Breast epithelium (tissue), 4 donors: ENCODE measurements at places on chromosomes 2 and 18. TPM values are rescaled to one million over a fixed set of nuclear protein-coding genes. Genes with fewer than 3 reads are reported as not detected.

- DNase-seq = no peak
- H3K4me1 ChIP-seq = peaks cover 4% of the 10 kb centered on the region
- no peaks in the 10 kb centered on the region for H3K27me3 ChIP-seq
Observed at GRCh38 chr2:191166756-191167445, 16.1 kb upstream of the STAT4 start.

DNA sequence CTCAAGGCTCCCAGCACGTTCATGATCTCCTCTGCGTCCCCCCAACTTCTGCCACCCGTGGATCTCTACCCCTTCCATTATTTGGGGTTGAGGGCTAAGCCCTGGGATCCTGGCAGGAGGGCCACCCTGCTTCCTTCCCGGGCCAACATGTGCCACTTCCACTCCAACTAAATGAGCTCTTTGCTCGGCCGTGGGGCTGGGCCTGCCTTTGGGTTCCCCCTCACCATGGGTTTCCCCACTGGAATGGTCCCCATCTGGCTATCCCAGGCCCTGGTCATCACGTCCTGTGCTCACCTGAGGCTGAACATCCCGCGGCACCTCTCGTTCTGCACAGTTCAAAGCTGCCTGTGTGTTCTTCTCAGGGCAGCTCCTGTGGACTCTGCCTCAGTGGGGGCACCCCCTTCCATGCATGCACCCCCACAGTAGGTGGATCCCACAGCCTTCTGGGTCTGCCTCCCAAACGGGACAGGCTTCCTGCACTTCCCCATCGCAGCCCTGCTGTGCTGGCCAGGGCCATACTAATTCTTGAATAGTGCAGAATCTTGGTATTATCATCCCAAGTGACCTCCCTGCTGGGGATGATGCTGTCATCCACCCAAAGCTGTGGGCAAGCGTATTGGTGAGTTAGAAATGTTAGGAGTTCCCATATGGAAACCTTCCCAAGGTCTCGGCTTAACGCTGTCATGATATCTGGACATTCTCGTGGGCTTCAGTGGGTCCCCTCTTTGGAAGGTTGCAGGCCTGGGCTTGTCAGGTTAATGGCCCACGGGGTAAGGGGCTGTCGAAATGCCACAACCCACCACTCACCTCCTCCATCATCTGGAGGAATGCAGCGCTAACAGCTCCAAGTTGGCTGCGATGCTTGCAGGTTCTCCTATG lies 150.5 kb upstream of the TWIST2 start:
- H3K27ac ChIP-seq = no peak overlapping the region
- H3K36me3 ChIP-seq = no peaks in the 10 kb centered on the region
- DNase-seq = no peak
- no peaks in the 10 kb centered on the region for H3K27me3 ChIP-seq

DNA sequence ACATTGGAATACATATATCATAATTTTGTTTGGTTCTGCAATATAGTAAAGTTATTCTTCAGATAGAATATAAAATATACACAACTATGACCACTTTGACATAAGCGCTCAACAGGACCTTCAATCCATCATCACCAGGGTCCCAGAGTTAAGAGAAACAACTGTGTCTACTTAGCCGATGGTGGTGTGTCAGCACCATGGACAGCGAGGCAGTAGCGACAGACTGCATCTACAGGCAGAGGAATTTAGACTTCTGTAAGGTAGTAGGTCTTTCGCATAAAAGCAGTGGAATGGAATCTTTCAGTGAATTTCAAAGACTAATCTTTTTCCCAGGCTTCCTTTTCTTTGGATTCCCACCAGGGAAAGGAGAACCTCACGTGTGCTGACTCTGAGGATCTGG lies 20.5 kb upstream of the LRPPRC start:
- DNase-seq = no peak
- H3K27me3 ChIP-seq = peaks cover 3% of the 10 kb centered on the region
- H3K36me3 ChIP-seq = no peaks in the 10 kb centered on the region
- H3K27ac ChIP-seq = no peak overlapping the region
- H3K4me3 ChIP-seq = no peak overlapping the region

GRCh38 chr2:47089083-47089464 lies 66.0 kb downstream of the STPG4 start:
- H3K4me3 ChIP-seq = no peak overlapping the region
- no peak overlapping the region for H3K27ac ChIP-seq
- no peaks in the 10 kb centered on the region for H3K27me3 ChIP-seq
- no peaks in the 10 kb centered on the region for H3K36me3 ChIP-seq
- H3K4me1 ChIP-seq = peaks cover 10% of the 10 kb centered on the region

GRCh38 chr2:151361674-151362370 lies 4.4 kb downstream of the TNFAIP6 start:
- no peak for DNase-seq
- no peak overlapping the region for H3K4me3 ChIP-seq

Gene LGALSL
- 9.4 TPM for total RNA-seq

- H3K27ac ChIP-seq = no peak overlapping the region
- H3K36me3 ChIP-seq = no peaks in the 10 kb centered on the region
- H3K4me1 ChIP-seq = no peaks in the 10 kb centered on the region
- H3K27me3 ChIP-seq = no peaks in the 10 kb centered on the region
Observed at GRCh38 chr18:28485918-28486317, 309.0 kb upstream of the CDH2 start.

- H3K4me1 ChIP-seq = no peaks in the 10 kb centered on the region
- no peak for DNase-seq
- H3K27ac ChIP-seq = no peak overlapping the region
- H3K36me3 ChIP-seq = no peaks in the 10 kb centered on the region
- H3K27me3 ChIP-seq = no peaks in the 10 kb centered on the region
Observed at GRCh38 chr18:63107171-63107845, 212.3 kb downstream of the BCL2 start.

- no peak for DNase-seq
- no peaks in the 10 kb centered on the region for H3K36me3 ChIP-seq
- H3K27me3 ChIP-seq = no peaks in the 10 kb centered on the region
- peak overlapping the region; percentile 23 for H3K27ac ChIP-seq
- no peaks in the 10 kb centered on the region for H3K4me1 ChIP-seq
Observed at GRCh38 chr2:149768320-149768799, 180.8 kb upstream of the MMADHC start.

Gene CFAP65
- total RNA-seq = not detected

GRCh38 chr2:217366966-217367365 lies 507.1 kb upstream of the TNP1 start:
- H3K27ac ChIP-seq = no peak overlapping the region
- no peaks in the 10 kb centered on the region for H3K4me1 ChIP-seq
- H3K4me3 ChIP-seq = no peak overlapping the region
- H3K36me3 ChIP-seq = no peaks in the 10 kb centered on the region

GRCh38 chr2:159131914-159132281 lies 154.6 kb downstream of the WDSUB1 start:
- no peak for DNase-seq
- no peaks in the 10 kb centered on the region for H3K4me1 ChIP-seq
- H3K27ac ChIP-seq = no peak overlapping the region
- no peaks in the 10 kb centered on the region for H3K27me3 ChIP-seq
- no peak overlapping the region for H3K4me3 ChIP-seq

Gene OSR1
- 34.1 TPM for total RNA-seq

GRCh38 chr2:156338578-156338977 lies 6.1 kb upstream of the NR4A2 start:
- DNase-seq = no peak
- H3K4me3 ChIP-seq = no peak overlapping the region
- no peaks in the 10 kb centered on the region for H3K36me3 ChIP-seq

DNA sequence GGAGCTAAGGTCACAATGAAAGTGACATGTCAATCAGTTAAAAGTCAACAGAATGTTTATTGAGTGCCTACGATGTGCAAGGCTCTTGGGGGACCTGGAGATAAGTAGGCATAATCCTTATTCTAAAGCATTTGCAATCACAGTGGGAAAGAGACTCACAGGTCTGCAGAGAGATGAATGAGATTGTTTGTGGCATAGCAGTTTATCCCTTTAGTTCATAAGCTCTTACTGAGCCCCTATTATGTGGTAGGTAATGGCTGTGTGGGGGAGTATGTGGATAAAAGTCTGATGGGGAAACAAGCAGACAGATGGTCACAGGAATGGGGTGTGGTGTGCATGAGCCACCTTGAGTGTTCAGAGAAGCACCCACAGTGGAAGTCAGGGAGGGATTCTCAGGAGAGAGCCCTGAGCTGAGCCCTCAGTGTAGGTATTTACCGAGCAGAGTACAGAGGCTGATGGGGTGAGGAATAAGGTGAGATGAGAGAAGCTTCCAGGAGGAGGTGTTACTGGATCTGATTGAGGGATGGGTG lies 48.1 kb downstream of the EMILIN2 start:
- H3K27ac ChIP-seq = no peak overlapping the region
- DNase-seq = no peak
- no peaks in the 10 kb centered on the region for H3K4me1 ChIP-seq
- H3K4me3 ChIP-seq = no peak overlapping the region
- no peaks in the 10 kb centered on the region for H3K27me3 ChIP-seq

DNA sequence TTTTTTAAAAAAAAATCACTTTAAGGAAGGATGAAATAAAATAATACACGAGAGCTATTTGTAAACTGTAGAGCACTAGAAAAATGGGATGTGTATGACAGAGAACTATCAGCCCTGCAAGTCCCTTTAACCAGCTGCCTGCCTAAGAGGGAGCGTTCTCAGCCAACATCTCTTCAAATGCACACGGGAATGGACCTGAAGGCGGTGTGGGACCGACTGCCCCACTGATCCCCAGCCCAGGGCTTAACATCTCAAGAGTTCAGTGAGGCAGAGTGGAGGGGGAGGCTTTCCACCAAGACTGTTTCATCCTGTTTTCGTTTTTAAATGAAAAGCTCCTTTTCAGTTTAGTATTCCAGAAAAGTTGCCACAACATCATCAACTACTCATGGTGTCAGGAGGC lies 2.2 kb downstream of the INPP4A start:
- H3K27ac ChIP-seq = no peak overlapping the region
- H3K4me3 ChIP-seq = peak overlapping the region; percentile 89

DNA sequence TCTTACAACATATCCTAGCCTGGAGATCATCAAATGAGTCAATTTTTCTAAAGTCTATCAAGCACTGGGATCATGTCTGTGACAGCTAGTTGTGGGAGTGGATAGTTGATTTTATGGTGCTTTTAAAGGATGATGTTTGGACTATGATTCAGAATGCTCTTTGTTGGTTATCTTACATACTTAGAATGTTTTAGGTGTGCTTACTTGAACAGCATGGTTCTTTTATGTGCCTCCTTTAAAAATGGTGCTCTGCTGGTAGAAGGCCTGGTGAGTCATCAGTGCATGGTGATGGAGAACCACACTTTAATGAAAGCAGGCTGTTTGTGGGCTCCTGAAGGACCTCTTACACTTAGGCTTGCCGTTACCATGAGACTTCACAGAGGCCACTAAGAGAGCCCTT lies 682.7 kb upstream of the FANCL start:
- H3K36me3 ChIP-seq = no peaks in the 10 kb centered on the region
- DNase-seq = no peak
- H3K4me1 ChIP-seq = no peaks in the 10 kb centered on the region
- H3K4me3 ChIP-seq = no peak overlapping the region
- no peak overlapping the region for H3K27ac ChIP-seq

Gene CMPK2
- total RNA-seq = 3.3 TPM

Gene GPR75
- total RNA-seq = 4.9 TPM

DNA sequence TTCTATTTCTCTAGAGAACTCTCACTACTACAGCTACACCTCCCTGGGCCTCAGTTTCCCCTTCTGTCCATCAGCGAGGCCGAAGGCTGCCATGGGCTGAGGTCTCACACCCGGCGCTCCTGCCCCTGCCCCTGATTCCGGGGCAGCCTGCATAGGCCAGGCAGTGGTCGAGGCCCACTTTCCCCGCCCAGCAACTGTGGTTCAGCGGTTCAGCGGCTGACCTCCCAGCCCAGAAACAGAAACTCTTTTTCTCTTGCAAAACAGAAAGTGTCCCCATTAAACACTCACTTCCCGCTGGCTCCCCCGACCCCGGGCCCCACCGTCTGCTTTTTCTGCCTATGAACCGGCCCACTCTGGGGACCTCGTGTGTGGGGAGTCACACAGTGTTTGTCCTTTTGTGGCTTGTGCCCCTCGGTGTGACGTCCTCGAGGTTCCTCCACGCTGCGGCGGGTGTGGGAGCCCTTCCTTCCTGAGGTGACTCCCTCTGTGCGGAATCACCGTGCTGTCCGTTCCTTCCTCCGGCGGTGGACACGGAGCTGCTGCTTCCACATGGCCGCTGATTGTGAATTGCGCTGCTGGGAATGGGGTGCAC lies 16.0 kb downstream of the PDCD1 start:
- peaks cover 7% of the 10 kb centered on the region for H3K27me3 ChIP-seq
- no peak overlapping the region for H3K4me3 ChIP-seq
- no peak overlapping the region for H3K27ac ChIP-seq
- H3K4me1 ChIP-seq = peaks cover 6% of the 10 kb centered on the region

DNA sequence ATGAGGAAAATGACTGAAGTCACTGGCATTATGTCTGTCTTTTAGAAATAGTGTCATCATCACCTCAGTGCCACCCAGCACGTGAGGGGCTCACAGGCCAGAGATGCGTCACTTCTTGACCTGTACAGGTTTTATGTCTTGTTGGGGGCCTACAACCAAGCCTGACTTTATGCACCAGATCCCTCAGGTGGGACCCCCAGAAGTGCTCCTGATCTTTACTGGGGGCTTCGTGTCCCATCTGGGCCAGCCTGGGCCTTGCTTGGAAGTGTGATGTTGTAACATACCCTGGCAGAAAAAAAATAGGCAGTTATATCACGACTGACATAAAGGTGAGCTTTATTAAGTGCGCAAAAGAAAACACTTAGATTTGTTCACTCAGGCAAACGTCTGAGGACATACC lies 21.5 kb upstream of the GNAL start:
- no peaks in the 10 kb centered on the region for H3K36me3 ChIP-seq
- H3K27ac ChIP-seq = no peak overlapping the region
- no peak for DNase-seq
- H3K27me3 ChIP-seq = peaks cover 7% of the 10 kb centered on the region
- H3K4me1 ChIP-seq = no peaks in the 10 kb centered on the region

GRCh38 chr2:232876161-232876977 lies 6.3 kb downstream of the SNORC start:
- H3K4me1 ChIP-seq = no peaks in the 10 kb centered on the region
- no peaks in the 10 kb centered on the region for H3K36me3 ChIP-seq
- peak; percentile 51 for DNase-seq

GRCh38 chr2:173858291-173858731 lies 106.9 kb downstream of the SP3 start:
- no peaks in the 10 kb centered on the region for H3K27me3 ChIP-seq
- H3K4me1 ChIP-seq = no peaks in the 10 kb centered on the region
- DNase-seq = no peak
- no peak overlapping the region for H3K4me3 ChIP-seq
- H3K36me3 ChIP-seq = no peaks in the 10 kb centered on the region

DNA sequence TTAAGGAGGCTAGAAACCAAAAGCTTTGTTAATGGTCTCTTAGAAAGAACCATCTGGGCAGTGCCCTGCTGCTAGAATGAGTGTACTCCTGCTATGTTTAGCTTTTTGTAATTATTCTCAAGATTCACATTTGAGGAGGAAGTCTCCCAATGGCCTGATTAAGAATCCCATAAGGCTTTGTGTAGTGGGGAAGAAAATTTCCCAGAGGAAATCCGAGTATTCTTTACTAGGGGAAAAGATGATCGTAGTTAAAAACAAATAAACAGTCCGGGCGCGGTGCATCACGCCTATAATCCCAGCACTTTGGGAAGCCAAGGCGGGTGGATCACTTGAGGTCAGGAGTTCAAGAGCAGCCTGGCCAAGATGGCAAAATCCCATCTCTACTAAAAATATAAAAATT lies 117.9 kb downstream of the PTRHD1 start:
- no peak overlapping the region for H3K27ac ChIP-seq
- H3K4me1 ChIP-seq = no peaks in the 10 kb centered on the region
- H3K36me3 ChIP-seq = no peaks in the 10 kb centered on the region
- H3K4me3 ChIP-seq = no peak overlapping the region
- no peaks in the 10 kb centered on the region for H3K27me3 ChIP-seq

GRCh38 chr2:20675701-20676352 lies 8.9 kb downstream of the GDF7 start:
- H3K4me1 ChIP-seq = no peaks in the 10 kb centered on the region
- no peak overlapping the region for H3K27ac ChIP-seq
- H3K27me3 ChIP-seq = no peaks in the 10 kb centered on the region
